ENCODE measurements at places on chromosomes 11 and 22.

DNA sequence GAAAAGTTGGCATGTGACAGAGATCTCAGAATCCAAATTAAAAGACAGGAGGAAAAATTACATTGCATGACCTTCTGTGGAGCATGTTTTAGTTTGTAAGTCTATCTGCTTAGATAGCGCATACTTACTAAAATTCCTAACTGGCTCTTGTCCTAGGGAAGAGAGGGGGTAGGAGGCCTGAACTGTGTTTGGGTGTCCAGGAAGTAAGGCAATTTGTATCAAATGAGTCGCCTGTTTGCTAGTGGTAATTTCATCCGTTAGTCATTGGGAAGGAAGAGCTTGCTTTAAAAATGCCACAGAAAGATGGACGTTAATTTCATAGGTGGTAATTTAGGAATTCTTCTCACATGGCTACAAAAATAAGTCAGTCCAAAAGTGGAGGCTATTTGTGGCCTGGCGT lies 18.5 kb downstream of the GRK3 start:
- no peak for DNase-seq

GRCh38 chr22:38461414-38462081 lies 6.3 kb upstream of the KDELR3 start:
- peak; percentile 32 for DNase-seq

DNA sequence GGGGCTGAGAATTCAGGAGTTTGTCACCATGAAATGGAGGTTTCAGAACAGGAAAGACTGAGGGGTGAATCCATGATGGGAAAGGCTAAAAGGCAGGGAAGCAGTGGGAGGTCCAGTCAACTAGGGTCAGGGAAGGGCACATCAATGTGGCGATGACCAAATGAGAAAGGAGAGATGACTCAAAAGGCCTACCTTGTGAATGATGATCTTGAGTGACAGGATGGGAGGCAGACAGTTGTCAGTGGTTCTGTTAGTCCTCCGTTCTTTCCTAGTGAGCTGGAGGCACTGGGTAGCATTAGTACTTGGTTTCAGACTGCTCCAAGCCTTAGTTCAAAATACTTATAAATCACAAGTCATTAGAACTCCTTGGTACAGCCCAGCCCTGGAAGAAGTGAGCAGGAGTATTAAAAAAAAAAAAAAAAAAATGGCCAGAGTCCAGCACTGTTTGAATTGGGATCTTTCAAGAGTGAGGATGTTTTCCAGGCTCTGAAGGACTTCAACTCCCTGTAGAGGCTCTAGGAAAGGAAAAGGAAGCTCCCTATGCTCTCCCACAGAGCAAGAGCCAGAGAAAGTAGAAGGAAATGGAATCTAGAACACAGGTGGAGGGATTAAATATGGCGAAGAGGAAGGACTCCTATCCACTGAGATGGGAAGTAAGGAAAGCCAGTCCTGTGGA lies 8.3 kb upstream of the DCHS1 start:
- DNase-seq, result no peak

DNA sequence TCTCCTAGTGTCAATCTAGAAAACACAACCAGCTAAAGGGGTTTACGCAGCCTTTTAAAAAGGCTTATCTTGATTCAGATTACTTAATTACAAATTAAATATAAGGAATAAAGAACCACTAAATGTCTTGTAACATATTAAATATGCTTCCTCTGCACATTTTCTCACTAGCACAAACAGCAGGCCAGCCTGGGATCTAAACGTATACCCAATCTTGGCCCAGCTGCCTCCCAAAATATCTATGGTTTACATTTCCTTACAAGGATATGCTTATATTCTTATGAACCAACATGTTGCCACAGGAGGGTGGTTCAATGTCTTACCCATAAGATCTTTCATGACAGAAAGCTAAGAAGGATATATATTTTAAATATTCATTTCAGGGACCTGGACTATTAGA lies 7.7 kb downstream of the LGR4 start:
- no peak for DNase-seq

- DNase-seq, result peak; percentile 21
These were observed 19.7 kb downstream of the CTR9 start for GRCh38 chr11:10770626-10771254.

DNA sequence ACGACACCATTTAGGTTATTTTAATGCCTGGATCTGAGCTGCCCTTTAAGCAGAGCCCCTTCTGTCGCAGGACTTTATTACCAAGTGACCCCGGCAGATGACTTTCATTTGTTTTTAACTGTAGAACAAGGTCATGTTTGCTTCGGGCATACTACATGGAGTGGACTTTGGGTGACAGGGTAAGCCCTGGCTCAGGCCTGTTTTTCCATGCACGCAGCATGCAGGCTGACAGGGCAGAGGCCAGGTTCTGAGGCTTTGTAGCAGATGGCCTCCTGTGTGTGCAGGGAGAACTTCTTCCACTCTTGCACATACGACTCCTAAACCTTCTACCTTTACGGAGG lies 50.5 kb downstream of the SNX19 start:
- no peak for DNase-seq

DNA sequence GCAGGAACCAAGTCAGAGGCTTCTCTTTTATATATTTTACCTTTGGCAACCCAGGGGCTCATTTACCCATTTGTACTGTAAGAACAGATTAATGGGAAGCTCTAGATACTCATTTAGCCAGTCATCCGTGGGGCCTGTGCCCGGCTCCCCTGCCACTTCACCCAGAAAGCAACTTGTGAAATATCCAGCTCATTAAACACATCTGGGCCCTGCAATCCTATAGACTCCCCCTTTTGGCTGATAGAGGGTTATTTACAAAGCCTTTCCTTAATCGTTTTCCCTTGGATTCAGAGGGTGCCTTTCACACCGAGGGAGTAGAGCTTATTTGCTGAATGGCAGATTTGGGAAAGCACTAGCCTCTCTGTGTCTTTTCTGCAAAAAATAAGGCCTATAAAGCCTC lies 118.7 kb upstream of the SORL1-AS1 start:
- no peak for DNase-seq

DNA sequence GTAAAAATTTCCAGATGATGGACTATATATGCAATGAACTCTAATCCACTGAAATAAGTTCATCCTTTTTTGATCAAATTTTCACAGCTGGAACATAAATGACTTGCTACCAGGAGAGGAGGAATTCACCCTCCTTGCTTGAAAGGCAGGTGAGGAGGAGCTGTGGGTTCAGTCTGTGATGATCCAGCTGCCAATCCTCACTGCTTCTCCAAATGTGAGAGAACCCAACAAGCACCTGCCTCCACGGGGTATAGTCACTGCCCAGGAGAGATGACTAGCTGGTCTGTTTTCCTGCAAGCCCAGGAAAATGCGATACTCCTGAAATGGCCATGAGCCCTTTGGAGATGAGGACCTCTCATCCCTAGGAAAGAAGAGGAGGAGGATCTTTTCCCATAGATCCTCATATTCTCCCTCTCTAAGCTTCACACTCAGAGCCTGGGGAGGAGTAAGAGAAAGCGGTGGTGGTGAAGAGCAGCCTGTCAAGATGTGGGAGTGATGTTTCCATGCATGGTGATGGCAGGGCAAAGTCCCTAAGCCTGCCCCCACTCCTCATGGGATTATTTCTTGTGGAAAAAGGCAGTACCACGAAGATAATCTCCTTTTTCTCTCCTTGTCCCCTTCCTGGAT lies 77.9 kb upstream of the USP47 start:
- no peak for DNase-seq

DNA sequence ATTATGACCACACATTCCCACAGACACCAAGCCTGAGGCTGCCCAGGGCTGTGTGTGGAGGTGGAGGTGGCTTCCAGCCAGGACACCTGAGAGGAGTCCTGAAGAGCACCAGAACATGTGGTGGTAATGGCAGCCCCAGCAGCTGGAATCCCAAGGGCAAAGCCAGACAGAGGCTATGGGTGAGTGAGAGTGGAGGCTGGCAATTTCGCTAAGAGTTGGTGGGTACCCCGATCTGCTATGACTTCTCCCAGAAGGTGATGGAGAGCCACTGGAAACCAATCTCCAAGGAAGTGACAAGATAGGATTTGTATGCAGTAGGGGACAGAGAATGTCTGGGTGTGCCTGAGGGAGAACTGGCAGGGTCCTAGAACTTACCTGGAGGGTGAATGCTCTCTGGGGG lies 69.3 kb upstream of the CLTCL1 start:
- DNase-seq, result no peak

- no peak for DNase-seq
These were observed 13.3 kb upstream of the SERPINH1 start for GRCh38 chr11:75548595-75549272.

DNA sequence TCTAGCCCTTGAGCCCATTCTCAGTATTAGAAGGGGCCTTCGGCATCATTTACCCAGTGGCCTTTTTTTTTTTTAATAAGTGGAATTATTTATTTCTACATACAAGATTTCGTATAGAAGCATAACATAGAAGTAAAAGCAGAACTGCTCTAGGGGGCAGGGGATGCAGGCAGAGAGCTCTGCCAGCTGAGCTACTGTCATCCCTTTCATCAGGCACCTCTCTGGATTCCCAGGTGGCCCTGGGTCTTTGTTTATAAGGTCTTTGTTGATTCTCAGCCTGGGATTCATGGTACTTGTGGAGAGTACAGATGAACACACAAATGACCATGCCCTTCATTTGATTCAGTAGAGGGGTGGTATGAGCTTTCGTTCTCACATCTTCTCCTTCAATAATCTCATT lies 66.4 kb downstream of the GAB2 start:
- no peak for DNase-seq

DNA sequence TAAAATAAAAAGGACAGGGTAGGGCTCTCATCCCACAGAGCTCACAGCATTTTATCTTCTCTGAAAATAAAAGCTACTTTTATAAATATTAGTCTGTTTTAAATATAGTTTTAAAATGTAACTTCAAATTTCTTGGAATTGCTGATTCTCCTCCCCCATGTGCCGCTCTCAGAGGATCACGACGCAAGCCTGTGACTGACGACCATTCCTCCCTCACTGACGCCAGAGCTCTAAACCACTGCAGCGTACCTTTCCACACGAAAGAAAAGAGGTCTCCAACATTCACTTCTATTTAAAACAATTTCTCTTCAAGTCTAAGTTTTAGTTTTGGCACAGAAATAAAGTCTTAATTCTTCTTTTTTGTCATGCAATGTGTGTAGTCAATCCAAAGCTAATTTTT lies 9.3 kb downstream of the TOLLIP start:
- no peak for DNase-seq

DNA sequence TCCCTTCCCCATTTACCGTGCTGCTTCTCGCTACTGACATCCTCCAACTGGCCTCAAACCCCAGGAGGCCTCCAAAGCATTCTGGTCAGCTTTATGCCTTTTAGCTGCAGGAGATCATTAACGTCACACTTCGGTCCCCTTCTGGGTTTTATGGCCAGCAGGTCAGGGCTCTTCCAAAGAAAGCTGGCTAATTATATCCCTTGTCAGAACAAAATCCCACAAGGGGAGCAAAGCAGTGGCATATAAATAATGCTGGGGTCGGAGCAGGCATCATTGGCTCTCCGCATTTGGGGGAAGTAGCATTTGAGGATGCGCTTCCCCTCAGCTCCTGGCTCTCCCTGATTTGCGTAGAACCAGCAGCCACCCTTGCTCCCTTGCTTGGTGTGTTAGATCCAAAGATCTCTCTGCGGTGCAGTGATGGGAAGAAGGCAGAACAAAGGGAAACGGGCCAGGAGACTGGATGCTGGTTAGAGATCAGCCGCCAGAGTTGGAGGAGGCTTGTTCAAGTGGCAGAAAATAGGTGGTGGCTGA lies 117.4 kb downstream of the DBX1 start:
- no peak for DNase-seq

GRCh38 chr22:44691796-44692661 lies 10.0 kb upstream of the PRR5 start:
- DNase-seq, result no peak

- DNase-seq, result peak; percentile 40
These were observed 186.2 kb downstream of the SPON1 start for GRCh38 chr11:14148653-14149273.

DNA sequence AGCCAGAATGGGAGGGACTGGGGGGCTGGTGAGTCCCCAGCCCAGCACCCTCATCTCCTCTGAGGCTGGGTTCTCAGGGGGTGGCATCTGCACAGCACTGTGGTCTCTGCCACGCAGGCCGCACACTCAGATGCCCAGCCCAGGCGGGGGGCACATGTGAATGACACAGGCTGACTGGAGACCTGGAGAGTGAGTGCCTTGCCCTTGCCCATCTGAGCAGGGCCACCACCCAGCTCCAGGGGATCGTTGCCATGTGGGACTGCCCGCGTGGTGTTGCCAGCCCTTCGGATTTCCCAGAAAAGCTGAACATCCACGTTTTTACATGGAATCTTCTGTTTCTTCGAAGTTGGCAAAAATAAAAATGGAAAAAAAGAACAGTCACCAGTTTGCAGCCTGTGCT lies 18.9 kb downstream of the PRDM11 start:
- DNase-seq, result no peak

GRCh38 chr22:46592390-46592872 lies 27.8 kb upstream of the GRAMD4 start:
- DNase-seq, result peak; percentile 36

DNA sequence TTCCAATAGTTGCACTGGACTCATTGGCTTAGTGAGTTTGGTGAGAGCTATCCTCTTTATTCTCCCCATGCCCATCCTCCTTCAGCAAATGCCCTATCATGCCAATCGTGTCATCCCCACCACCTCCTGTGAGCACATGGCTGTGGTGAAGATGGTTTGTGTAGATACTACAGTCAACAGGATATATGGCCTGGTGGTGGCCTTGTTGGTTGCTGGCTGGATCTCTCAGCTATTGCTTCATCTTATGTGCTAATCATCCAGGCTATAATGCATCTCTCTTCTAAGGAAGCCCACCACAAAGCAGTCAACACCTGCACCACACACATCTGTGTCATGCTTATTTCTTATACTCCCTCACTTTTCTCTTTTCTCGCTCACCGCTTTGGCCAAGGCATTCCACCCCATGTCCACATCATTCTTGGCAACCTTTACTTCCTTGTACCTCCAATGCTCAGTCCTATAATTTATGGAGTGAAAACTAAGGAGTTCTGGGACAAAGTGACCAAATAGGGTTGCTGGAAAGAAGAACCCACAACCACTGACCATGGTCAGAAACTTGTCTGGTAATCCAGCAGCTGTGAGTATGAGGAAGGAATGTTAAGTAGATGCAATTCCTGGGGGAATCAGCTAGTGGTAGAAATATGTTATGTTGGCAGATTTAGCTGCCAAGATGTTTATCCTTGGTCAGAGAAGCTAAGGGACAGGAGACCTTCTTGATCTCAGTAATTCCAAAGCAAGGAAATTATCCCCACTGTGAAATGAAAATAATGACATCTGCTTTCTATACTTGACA lies 16.3 kb upstream of the OR56B1 start:
- DNase-seq, result no peak

DNA sequence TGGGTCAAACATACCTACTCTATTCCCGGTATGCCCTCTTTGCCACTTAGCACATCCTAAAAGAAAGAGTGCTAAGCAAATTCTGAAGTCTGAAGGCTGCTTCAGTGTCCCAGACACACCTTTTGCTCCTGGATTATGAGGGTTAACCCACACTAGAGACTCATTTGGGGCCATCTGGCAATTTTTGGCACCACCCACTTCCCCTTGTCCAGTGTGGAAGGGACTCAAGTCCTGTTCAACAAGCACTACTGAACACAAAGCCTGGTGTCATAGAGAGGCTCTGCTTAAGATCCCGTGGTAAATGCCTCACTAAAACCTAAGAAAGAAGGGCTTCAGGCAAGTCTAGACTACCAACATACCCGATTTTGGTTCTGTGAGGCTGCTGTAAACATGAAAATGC lies 85.8 kb downstream of the SERGEF start:
- no peak for DNase-seq

- DNase-seq, result no peak
These were observed 7.3 kb upstream of the CSRP3 start for GRCh38 chr11:19208959-19209546.

GRCh38 chr22:24011735-24012068 lies 598 bp downstream of the CABIN1 start:
- no peak for DNase-seq

- DNase-seq, result no peak
These were observed 55.5 kb downstream of the LARGE1 start for GRCh38 chr22:33864723-33865130.
